ENCODE measurements at places on chromosomes 3 and 15.

GRCh38 chr15:47959617-47960413 is 161.0 kb upstream of the SLC24A5 start:
- DNase-seq, result no peak

GRCh38 chr15:73796331-73796831 is 43.2 kb upstream of the INSYN1 start:
- no peak for DNase-seq

- DNase-seq, result no peak
Observed at GRCh38 chr3:178964551-178964950, 107.1 kb downstream of the ZMAT3 start.

GRCh38 chr15:63349156-63349555 is 32.5 kb downstream of the CA12 start:
- peak; percentile 45 for DNase-seq

- no peak for DNase-seq
Observed at GRCh38 chr15:52060501-52060900, 41.5 kb downstream of the MAPK6 start.

DNA sequence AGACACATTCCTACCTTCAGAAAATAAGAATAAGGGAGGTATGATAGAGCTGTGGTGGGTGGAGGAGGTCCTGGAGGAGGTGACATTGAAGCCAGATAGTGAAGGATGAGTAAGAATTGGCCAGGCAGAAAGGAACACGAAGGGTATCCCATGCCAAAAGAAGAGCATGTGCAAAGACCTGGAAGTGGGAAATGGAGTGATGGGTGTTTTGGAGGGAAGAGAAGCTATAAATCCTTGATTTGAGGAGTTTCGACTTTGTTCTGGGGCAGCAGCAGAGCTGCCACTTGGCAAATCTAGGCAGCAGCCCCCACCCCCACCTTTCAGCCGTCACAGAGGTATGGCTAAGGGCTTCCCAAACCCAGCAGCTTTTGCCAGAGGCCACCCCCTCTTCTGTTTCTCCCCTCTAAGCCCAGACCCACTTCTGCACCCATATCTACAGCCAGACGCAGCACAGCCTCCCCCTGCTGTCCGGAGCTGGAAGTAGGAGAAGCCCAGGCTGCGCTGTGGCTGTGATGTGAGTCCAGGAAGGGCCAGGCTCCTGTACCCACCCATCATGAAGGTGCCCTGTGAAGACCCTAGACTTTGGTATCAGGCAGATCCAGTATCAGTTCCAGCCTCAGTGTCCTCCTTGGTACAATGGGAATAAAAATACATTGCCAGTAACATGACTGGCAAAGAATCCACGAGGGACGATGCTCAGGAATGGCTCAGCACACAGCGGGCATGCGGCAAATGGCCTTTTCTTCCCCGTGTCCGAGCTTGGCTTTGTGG is 188.7 kb upstream of the LINGO1 start:
- DNase-seq, result peak; percentile 53

GRCh38 chr3:138079901-138080300 is 35.5 kb downstream of the DZIP1L start:
- peak; percentile 35 for DNase-seq

DNA sequence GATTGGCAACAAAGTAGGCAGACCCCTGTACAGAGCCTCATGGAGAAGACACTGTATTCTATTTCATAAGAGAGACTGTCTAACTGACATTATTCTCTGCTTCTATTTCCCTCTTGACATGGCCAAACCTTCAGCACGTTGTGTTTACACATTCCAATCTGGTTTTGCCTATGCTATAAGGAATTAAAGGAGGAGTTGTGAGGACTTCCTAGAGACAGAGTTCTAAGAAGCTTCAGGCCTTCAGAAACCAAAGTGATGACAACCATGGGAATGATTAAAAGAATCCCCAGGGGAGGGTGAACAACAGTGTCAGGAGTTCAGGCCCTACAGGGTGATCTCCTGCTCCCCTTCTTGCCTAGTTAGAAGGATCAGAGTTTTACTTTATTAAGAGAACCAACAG is 44.9 kb upstream of the CAPN7 start:
- peak; percentile 7 for DNase-seq

- no peak for DNase-seq
Observed at GRCh38 chr3:17160597-17160996, 275.8 kb downstream of the PLCL2 start.

DNA sequence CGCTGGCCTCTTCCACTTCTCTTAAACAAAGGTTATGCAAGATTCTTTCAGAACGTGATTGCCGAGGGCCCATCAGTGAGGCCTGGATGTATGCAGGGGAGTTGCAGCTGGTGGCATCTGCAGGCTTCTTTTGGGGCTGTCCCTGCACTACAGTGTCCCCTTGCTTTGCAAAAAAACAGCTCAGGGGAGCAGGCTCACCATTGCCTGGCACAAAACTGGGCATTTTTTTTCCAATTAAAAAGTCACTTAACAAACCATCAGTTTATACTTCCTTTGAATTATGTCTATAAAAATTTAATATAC is 148.6 kb downstream of the ATP10A start:
- DNase-seq, result no peak

Measured in fibroblast of mammary gland (primary cell).